T follicular helper cell (primary cell): ENCODE measurements at places on chromosomes 1 and 21.

- DNase-seq, result no peak
Observed at GRCh38 chr1:235649368-235650163, at the start of gene GNG4. Gene GNG4 (minus strand): TSS chr1:235649784. CDS start chr1:235583838, 65,946 bp downstream.

GRCh38 chr1:218942431-218942830 is 231.2 kb upstream of the LYPLAL1 start:
- no peak for DNase-seq

- DNase-seq, result no peak
Observed at GRCh38 chr1:198606020-198606438, 32.8 kb upstream of the PTPRC start.

- DNase-seq, result no peak
Observed at GRCh38 chr1:16156848-16157495, 1.1 kb upstream of the EPHA2 start.

DNA sequence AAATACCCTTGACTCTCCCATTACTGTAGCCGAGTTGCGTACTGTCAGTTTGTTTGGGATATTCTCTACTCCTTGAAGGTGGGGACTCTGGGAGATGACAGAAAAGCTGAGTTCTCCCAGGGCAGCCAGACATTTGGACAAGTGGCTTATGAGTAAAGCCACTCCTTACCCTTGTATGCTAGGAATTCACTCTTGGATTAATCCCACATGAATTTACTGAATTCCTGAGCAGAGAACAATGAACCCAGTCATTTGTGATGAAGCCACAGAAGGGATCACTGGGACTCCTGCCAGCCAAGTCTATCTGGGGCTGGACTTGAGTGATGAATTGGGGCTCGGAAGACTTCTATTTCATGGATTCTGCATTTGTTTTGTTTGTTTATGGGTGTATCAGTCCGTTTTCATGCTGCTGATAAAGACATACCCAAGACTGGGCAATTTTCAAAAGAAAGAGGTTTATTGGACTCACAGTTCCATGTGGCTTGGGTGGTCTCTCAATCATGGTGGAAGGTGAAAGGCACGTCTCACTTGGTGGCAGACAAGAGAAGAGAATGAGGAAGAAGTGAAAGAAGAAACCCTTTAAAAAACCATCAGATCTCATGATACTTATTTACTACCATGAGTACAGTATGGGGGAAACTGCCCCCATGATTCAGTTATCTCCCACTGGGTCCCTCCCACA is 25.1 kb downstream of the C1orf116 start:
- DNase-seq, result no peak

- DNase-seq, result no peak
Observed at GRCh38 chr1:228393268-228393701, 13.3 kb downstream of the TRIM11 start.

GRCh38 chr1:176051902-176052518 is 155.1 kb downstream of the COP1 start:
- no peak for DNase-seq
